ENCODE measurements at places on chromosomes 4 and X.

- DNase-seq = no peak
Observed at GRCh38 chr4:174207367-174207766, 76.1 kb downstream of the FBXO8 start.

GRCh38 chr4:74793757-74794381 is 454 bp downstream of the BTC start:
- DNase-seq = peak; percentile 5

DNA sequence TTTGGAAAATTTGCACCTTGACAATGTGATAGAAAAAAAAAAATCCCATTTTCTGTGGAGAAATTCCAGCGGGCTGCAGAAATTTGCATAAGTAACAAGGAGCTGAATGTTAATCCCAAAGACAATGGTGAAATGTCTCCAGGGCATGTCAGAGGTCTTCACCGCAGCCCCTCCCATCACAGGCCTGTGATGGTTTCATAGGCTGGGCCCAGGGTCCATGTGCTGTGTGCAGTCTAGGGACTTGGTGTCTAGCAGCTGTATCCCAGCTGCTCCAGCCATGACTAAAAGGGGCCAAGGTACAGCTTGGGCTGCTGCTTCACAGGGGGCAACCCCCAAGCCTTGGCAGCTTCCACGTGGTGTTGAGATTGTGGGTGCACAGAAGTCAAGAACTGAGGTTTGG is 85.2 kb downstream of the ADGRA3 start:
- DNase-seq = no peak

DNA sequence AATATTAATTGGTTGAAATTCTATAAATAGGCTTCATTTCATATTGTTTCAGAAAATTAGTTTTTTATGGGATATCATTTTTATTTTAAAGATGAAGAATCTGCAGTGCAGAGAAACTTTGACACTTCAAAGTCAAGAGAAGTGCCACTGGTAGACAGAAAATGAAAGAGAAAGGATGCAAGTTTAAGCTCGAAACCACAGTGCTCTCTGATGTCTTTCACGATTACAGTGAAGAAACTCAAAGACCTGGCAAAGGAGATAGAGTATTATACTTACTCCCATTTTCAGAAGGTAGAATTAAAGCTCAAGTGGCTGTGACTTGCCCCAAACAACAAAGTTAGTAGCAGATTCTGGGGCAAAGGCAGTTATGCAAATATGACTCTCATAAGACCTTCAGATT is 745.4 kb downstream of the TECRL start:
- no peak for DNase-seq

- no peak for DNase-seq
Observed at GRCh38 chrX:151754047-151754429, 19.5 kb downstream of the CNGA2 start.

DNA sequence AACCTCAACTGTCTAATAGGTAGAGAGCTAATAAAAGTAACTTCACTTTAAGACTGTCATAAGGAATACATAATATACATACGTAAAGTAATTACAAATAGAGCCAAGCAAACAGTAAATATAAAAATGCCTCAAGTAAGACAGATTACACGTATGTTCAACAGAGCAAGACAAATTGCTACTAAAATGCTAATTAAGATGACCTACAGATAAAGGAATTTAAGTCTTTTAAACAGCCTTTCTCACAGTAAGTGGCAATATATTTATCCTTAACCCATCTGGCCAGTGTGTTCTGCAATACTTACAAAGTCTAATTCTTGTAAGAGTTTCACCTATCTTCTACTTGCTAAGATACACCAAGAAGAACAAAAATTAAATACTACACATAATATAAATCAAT is 12.7 kb downstream of the G3BP2 start:
- DNase-seq = no peak

GRCh38 chr4:149062997-149063396 is 620.8 kb upstream of the NR3C2 start:
- no peak for DNase-seq

GRCh38 chr4:118587116-118587831 is 97.9 kb upstream of the METTL14 start:
- no peak for DNase-seq

GRCh38 chrX:44147130-44147529 is 173.9 kb upstream of the NDP start:
- DNase-seq = no peak

GRCh38 chr4:3342182-3342854 is 49.5 kb downstream of the RGS12 start:
- DNase-seq = no peak

- DNase-seq = peak; percentile 26
Observed at GRCh38 chrX:107826238-107827029, 768 bp downstream of the MID2 start.

- DNase-seq = no peak
Observed at GRCh38 chr4:56289934-56290333, 97.4 kb downstream of the AASDH start.

DNA sequence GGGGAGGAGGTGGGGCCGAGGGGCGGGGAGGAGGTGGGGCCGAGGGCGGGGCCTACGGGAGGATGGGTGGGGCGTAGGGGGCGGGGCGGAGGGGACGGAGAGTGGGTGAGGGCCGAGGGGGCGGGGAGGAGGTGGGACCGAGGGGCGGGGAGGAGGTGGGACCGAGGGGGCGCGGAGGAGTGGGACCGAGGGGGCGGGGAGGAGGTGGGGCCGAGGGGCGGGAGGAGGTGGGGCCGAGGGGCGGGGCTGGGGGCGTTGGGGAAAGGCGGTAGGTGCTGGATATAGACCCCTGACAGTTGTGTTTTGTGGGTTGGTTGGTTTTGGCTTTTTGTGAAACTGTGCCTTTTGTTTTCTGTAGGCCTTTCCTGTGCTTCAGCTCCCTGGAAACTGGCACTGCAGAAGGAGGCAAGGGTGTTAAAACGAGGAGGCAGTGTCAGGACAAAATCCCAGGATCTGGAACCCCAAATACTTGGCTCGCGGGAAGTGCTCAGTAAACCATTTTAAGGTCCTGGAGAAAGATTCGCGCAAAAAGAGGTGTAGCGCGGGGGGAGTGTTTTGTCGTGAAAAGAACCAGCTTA is 580 bp upstream of the MMGT1 start:
- DNase-seq = peak; percentile 66

GRCh38 chr4:53711926-53712325 is 120.6 kb upstream of the LNX1 start:
- no peak for DNase-seq

DNA sequence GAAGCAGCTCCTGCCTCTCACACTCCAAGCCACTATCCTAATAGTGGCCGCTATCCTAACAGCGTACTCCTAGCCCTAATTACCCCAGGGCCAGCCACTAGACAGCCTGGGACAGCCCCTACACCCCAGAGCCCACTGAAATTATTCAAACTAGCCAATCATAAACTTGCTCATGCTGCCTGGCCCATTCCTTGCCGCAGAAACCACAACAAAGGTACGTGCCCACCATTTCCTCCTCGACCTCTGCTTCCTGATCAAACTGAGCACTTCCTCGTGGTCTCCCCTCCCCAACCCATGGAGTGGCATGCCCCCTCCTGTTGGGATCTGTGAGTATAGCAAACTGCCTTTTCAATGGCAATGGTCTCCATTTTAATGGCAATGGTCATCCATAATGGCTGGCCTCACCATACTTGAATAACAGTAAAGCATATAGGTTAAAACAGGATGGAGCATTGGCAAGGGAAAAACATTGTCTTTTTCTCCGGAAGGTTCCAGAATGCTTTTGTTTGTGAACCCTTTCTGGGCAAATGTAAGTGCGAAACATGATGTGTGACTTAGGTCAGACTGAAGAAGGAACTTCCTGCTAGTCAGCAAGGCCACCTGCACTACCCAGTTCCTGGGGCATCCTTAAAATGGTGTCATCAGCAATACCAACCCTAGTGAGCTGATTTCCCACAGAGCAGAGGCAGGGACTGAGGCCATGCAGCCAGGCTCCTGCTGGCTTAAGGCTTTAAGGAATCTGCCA is 107.1 kb upstream of the ATP6AP2 start:
- no peak for DNase-seq

Data from stimulated activated CD4-positive, alpha-beta T cell treated with anti-CD3 and anti-CD28 coated beads, Interleukin-2, amount 100 ng/mL, for 24 hours (primary cell).